ENCODE measurements at places on chromosomes 6 and 20. TPM values are rescaled to one million over a fixed set of nuclear protein-coding genes. Genes with fewer than 3 reads are reported as not detected.

Gene TOMM34
- 56.7 TPM for total RNA-seq

Gene TRIM15
- total RNA-seq, result not detected

Gene ZC3H12D
- total RNA-seq, result not detected

Gene PBOV1
- not detected for total RNA-seq

Gene GJA10
- not detected for total RNA-seq

Gene BPHL
- 12.4 TPM for total RNA-seq

Gene GABRR1
- not detected for total RNA-seq

Gene SOBP
- 0.05 TPM for total RNA-seq

Gene KIAA1755
- total RNA-seq, result not detected

Gene TPMT
- total RNA-seq, result 21.3 TPM

Gene TSPYL1
- total RNA-seq, result 48.4 TPM

Gene DOK5
- total RNA-seq, result 0.67 TPM

Gene VGLL2
- total RNA-seq, result not detected

Gene AURKA
- 57.6 TPM for total RNA-seq

Gene SNAI1
- 11.3 TPM for total RNA-seq

Gene PI3
- not detected for total RNA-seq

Gene C6orf58
- total RNA-seq, result not detected

Gene NKX2-2
- not detected for total RNA-seq

Gene RAD21L1
- total RNA-seq, result not detected

Gene HLA-DPB1
- total RNA-seq, result 37.8 TPM

Gene NXT1
- total RNA-seq, result 75.4 TPM

Gene DNMT3B
- total RNA-seq, result 4.7 TPM

Gene C2
- total RNA-seq, result not detected

Gene MAD2L1BP
- total RNA-seq, result 55.9 TPM

Gene TMC2
- not detected for total RNA-seq

Gene NINL
- total RNA-seq, result 7.9 TPM

Gene COQ3
- 4.4 TPM for total RNA-seq

Gene BANF2
- not detected for total RNA-seq

Gene RAET1L
- total RNA-seq, result not detected

Gene KCNK16
- total RNA-seq, result not detected

Gene NRN1
- total RNA-seq, result 42.9 TPM

Gene PSMB9
- total RNA-seq, result 135 TPM

Gene VPS52
- 43.6 TPM for total RNA-seq

Gene NKAIN4
- not detected for total RNA-seq

Gene MAFB
- 0.79 TPM for total RNA-seq

Gene GPR6
- not detected for total RNA-seq

Gene CPXM1
- 0.20 TPM for total RNA-seq

Gene OR5V1
- not detected for total RNA-seq

Gene JPH2
- total RNA-seq, result 1.1 TPM

Gene C20orf204
- total RNA-seq, result 0.44 TPM

Gene FAM184A
- 0.54 TPM for total RNA-seq

Gene BPIFB4
- total RNA-seq, result not detected

Gene GHRH
- not detected for total RNA-seq

Gene FERMT1
- total RNA-seq, result 4.0 TPM

Gene SUN5
- not detected for total RNA-seq

Gene HAO1
- not detected for total RNA-seq

Gene FOXC1
- 10.5 TPM for total RNA-seq

Gene PRICKLE4
- 1.3 TPM for total RNA-seq

Gene FNDC11
- total RNA-seq, result 0.80 TPM
